Skeletal muscle tissue (tissue), 5 donors: ENCODE measurements at places on chromosomes 16 and 17. TPM values are rescaled to one million over a fixed set of nuclear protein-coding genes. Genes with fewer than 3 reads are reported as not detected.

The FBXW10B gene
- total RNA-seq = 0.52 TPM

The KRT25 gene
- not detected for total RNA-seq

The HSPB9 gene
- total RNA-seq = not detected

The ATXN1L gene
- 12.0 TPM for total RNA-seq

The TRIM65 gene
- total RNA-seq = 20.4 TPM

The KRTAP1-1 gene
- not detected for total RNA-seq

The GCGR gene
- total RNA-seq = not detected

The CTF1 gene
- 0.52 TPM for total RNA-seq

The KCNAB3 gene
- total RNA-seq = 0.52 TPM

The SLC6A2 gene
- total RNA-seq = 1.0 TPM

The PRSS8 gene
- total RNA-seq = not detected

The UTP18 gene
- total RNA-seq = 24.0 TPM

The CLDN6 gene
- not detected for total RNA-seq

The ERN2 gene
- total RNA-seq = not detected

The CLEC10A gene
- 1.6 TPM for total RNA-seq

The ZNF830 gene
- 15.1 TPM for total RNA-seq
